Mesendoderm (in vitro differentiated cells): ENCODE measurements at places on chromosomes 7 and 10.

GRCh38 chr10:6802759-6803426 is 222.8 kb upstream of the PRKCQ start:
- no peak for DNase-seq

GRCh38 chr7:40015790-40016296 is 65.8 kb downstream of the CDK13 start:
- no peak for DNase-seq

- no peak for DNase-seq
These were observed 7.4 kb upstream of the MALRD1 start for GRCh38 chr10:19041171-19041570.

DNA sequence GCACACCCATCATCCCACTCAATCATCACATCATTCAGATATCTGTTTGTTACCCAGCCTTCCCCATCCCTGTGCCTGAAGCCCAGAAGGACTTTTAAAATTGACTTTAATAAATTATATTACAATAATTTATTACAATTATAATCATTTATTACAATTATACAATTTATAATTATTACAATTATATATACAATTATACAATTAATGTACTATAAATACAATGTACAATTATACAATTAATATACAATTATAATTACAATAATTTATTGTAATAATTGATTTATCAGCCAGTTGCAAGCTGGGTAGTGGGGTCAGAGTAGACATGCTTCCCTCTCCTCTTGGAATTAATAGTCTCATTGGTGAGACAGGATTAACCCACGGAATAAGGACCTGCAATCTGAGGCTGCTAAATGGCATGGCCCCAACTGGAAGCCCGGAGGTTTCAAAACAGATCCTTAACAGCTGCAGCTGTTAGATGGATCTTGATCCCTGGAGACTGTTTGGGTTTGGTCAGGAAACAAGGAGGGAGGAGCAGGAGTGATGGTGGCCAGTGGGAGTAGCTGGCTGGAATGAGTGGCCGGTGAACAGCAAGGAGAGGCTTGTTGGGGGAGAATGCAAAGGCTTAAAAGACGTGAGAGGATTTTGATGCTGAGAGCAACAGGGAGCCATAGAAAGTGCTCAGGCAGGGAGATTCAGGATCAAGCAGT is 402.8 kb upstream of the PODXL start:
- no peak for DNase-seq

DNA sequence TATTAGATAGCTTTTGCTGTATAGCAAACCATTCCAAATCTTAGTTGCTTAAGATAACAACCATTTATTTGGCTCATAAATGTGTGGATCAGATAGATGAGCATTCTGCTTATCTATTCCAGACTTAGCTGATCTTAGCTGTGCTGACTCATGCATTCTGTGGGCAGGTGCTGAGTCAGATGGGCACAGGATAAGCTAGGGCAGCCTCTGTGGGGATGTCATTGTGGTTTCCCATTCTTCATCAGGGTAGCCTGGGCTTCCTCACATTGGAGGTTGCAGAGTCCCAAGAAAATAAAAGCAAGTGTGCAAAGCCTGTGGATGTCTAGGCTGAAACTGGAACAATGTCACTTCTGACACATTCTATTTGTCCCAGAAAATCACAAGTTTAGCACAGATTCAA is 917.0 kb downstream of the TYW1 start:
- DNase-seq, result peak; percentile 36

DNA sequence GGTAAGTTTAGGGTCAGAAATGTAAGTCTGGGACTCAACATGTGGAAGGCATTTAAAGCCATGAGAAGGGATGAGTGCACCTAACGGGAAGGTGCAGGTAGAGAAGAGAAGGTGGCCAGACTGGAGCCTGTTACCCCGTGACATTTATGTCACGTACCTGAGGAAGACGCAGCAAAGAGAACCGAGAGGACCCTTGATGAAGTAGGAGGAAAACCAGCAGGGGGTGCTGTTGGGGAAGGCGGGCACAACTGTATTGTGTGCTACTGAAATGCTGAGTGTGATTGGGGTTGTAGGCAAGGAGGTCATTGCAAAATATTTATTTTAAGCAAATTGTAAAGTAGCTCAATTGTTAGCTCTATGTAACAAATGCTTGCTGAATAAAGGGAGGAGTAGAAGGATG is 338.2 kb upstream of the PRKCQ start:
- DNase-seq, result peak; percentile 65

DNA sequence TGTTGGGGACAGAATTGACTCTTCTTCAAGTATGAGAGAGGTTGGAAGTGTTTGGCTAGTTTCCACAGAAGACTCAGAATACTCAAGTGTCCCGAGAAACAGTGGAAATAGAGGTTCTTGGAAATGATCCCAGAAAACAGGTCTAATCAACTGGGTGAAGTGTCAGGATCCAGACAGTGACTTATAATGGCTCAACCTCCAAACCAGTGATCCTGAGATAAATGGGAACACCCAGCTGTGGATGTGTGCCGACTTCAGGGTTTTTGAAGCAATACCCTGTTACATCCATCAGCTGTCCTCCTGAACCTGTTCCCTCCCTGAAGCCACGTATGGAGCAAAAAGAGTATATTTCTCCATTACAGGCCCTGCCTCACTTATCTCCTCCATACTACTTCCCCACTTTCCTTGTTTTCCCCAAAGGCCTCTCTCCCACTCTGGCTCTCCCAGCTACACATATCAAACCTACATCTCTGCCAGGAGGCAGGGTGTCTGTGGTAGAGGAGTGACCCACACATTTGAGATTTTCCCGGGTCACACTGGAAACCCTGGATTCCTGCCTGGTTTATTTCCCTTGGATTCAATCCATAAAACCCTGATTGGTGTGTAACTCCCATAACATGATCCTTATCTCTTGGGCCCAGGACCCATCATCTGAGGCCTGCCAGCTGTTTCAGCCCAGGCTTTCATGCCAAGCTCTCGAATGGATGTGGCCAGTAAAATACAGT is 17.6 kb upstream of the ELOVL3 start:
- DNase-seq, result no peak

- peak; percentile 25 for DNase-seq
These were observed 27.1 kb downstream of the PCGF5 start for GRCh38 chr10:91247360-91248111.
